H9 (cell line): ENCODE measurements at places on chromosomes 7 and 10. TPM values are rescaled to one million over a fixed set of nuclear protein-coding genes. Genes with fewer than 3 reads are reported as not detected.

The PTPRE gene
- total RNA-seq: 0.70 and 0.77 TPM in 2 replicates

The SLC26A3 gene
- total RNA-seq: not detected in 2 replicates

The TMEM213 gene
- total RNA-seq: 0.22 TPM in 1 of 2 replicates, not detected in the other

The KCNH2 gene
- 4.3 and 4.5 TPM in 2 replicates for total RNA-seq

- H3K36me3 ChIP-seq: no peaks in the 10 kb centered on the region
- DNase-seq: no peak
- no peak overlapping the region for H3K27ac ChIP-seq
- H3K27me3 ChIP-seq: no peaks in the 10 kb centered on the region
Measured at GRCh38 chr10:36761121-36761520, 364.3 kb upstream of the ANKRD30A start.

DNA sequence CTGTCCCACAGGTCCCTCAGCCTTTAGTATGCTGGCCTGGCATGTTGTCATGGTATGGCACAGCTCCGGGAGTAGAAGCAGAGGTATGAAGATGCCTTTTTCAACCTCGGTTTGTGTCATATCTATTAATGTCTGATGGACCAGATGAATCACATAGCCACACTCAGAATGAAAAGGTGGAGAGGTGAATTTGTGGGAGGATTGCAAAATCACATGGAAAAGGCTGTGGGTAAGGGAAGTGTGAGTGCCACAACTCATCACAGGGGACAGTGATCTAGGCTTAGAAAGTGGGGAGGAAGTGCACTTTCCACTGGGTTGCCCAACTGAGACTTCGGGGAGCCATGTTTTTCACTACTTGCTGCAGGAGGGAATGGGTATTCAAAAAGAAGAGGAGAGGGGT is 190.7 kb downstream of the WDR11 start:
- H3K27me3 ChIP-seq: no peaks in the 10 kb centered on the region
- no peak overlapping the region for H3K27ac ChIP-seq
- no peak overlapping the region for H3K4me3 ChIP-seq
- no peak for DNase-seq
